ENCODE measurements at places on chromosomes 16 and 17.

GRCh38 chr16:85531516-85531915 lies 81.6 kb upstream of the GSE1 start:
- no peak for DNase-seq

DNA sequence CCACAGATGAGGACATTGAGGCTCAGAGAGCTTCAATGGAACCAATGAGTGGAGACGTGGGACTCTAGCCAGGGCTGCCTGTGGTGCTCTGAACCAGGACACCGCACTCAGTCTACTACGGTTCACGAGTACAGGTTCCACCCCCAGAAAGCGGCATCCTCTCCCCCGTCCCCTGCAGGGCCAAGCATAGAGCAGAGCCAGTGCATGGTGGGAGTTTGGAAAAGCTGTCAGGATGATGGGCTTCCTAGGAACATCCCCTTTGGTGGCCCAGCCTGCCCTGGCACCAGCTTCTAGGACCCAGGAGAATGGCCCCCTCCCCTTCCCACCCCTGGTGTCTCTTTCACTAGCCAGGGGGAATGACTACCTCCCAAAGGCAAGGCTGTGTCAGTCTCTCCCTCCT lies 8.4 kb downstream of the ZNF319 start:
- DNase-seq = no peak

DNA sequence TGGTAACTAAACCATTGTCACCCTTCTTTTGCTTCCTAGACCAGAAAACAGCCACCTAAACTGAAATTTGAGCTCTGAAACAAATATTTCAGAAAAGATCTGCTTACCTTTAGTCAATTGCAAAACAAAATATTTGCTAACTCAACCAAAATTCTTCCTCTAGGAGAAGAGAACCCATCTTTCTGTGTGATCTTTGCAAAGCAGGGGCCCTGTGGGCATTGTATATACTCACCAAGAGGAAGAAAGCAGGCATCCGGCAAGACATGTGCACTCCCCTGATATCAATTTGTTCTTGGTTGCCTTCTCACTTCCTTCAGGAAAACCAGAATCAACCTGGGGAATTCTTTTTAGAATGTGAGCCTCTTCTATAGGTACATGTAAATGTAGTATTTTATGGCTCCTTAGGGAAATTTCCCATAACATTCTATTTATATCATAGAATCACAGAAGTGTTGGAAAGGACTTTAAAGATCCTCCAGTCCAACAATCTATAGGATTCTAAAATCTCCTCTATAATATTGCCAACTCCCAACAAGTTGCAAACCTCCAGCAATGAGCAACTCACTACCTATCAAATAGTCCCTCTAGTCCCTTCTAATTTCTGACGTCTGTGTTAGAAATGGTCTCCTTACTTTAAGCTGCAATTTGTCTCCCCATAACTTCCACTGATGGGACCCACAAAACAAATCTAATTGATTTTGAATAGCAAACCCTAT lies 966 bp downstream of the SLFN14 start:
- no peak for DNase-seq

- peak; percentile 19 for DNase-seq
Observed at GRCh38 chr17:1999557-2000251, 25.4 kb downstream of the RTN4RL1 start.

DNA sequence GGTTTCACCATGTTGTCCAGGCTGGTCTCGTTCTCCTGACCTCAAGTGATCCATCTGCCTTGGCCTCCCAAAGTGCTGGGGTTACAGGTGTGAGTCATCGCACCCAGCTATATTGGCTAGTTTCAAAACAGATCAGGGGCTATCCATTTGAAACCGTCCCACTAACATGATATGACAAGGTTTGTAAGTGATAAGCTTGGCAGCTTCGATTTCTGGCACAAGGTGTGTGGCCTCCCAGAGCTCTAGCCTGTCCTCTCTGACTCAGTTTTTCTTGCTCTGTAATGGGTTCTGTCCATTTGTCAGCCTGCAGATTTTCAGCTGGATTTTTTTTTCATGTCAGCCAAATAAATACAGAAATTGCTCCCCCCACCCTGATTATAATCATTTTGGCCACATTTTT lies 31.8 kb upstream of the TENT4B start:
- no peak for DNase-seq

DNA sequence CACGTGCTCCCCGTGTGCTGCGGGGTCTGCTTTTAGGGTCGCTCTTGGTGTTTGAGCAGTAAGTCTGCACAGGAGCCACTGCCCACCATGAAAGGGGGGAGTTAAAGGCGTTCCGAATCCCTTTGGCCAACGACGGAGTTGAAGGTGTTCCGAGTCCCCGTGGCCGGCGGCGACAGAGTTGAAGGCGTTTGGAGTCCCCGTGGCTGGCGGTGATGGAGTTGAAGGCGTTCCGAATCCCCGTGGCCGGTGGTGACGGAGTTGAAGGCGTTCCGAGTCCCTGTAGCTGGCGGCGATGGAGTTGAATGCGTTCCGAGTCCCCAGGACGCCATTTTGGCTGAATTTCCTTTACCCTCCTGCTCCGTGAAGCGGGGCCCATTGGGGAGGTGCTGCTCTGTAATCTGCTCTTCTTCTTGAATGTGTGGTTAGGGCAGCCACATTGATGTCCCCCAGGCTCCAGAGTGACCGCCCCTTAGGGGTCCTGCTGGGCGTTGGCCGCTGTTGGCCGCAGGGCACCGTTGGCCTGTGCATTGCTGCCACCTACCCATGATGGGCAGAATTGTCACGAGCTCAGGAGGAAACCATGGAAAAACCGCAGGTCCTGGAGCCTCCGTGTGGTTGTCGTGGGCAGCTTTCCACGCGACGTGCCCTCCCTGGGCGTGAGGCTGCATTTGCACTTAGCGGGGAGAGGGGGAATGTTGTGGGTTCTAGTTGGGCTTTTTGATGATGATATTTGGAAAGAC lies 73.7 kb upstream of the ZNF750 start:
- DNase-seq = no peak

DNA sequence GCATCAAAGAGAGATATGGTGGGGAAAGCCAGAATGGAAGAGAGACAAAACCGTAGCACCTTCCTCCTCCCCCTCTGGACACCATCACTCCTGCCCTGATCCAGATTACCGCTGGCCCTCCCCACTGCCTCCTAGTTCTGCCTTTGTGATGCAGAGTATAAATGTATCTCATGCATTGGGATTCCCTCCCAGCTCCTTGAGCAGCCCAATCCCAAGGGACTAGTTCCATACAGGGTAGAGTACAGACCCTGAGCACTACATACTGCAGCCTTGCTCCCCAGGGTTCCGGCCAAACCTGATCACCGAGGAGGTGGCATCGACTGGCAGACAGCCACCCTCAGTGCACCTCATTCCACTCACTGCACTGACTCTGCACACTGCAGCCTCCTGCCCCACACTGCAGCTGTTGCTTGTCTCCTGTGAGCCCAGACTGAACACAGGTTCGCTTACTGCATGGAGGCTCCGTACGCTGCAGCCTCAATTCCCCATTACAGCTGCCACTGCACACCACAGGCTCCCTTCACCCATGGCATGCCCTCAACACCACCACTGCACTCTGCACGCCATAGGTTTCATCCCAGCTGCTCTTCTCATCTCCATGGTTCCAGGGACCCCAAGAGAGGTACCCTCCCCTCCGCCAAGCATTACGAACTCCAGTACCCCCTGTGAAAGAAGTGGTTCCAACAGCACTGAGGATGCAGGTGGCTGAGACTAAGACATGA lies 1.7 kb upstream of the THRA start:
- DNase-seq = no peak

DNA sequence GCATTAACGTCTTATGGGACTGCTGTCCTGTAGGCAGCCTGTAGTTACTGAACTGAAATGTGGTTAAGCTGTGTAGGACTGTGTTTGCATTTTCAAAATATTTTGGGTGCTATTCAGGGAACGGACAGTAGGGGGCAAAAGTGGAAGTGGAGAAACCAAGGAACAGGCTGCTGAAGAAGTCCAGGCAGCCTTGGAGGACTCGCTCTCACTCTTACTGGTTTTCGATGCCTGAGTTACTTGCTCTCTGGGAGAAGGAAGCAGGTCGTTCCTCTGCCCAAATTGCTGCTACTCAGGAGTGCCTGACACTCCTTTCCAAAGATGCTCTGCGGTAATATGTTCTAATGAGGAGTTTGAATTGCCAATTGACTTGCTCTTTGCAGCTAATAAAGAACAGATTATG lies 64.5 kb upstream of the RBFOX1 start:
- no peak for DNase-seq

DNA sequence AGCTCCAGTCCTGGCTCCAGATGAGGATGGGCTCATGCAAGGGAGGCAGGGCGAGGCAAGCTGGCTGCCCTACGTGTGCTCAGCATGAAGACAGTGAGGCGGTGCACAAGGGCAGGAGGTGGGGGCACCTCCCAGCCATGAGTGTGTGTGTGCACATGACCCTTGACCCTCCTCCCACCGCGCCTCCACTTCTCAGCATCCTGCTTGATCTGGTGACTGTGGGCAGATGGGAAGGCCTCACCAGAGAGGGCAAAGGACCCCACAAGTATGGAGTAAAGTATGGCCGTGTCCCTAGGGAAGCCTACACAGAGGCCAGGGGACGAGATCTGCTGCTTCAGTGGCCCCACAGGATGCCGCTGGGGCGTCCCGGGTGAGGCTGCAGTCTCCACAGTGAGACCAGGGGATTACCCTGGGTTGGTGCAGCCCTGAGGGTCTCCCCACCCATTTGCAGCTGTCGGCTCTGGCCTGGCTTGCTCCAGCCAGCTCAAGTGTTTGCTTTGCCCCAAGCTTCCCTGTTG lies 7.9 kb upstream of the RNF222 start:
- no peak for DNase-seq

DNA sequence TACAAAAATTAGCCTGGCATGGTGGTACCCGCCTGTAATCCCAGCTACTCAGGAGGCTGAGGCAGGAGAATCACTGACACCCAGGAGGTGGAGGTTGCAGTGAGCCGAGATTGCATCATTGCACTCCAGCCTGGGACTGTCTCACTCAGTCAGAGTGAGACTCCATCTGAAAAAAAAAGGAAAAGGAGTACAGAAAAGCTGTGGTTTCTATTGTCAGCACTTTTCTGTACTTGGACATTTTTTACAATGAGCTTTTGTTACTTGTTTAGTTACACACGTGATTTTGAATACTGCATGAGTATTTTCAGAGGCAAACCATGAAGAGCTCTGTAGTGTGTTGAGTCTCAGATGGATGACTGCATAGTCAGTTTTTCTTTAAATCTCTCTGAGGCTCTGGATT lies 26.3 kb downstream of the ZC3H18 start:
- no peak for DNase-seq

DNA sequence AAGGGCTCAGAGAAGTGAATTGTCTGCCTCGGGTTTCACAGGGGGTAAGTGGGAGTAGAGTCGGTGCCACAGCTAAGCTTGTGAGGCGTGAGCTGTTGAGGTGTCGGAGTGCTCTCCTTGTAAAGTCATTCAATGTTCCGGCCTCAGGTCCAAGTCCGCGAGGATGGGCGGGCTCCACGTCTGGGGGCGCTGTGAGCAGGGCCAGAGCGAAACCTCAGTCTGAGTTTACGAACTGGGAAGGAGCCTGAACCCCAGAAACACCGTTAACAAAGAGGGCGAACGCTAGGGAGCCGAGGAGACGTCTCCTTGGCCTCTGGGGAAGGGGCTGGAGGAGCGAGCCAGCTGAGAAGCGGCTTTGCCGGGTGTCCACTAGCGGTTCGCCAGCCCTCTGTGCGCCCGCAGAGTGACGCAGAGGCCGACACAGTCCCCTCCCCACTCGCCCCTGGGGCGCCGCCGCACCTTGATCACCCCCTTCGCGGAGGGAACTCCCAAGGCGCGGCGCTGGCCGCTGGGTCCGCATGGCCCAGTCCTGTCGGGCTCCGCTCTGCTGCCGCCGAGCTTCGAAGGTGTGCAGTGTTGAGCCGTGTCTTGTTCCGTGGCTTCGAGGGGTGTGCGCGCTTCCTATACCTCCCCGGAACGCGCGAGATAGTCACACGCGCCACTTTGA lies 4.9 kb downstream of the IRX3 start:
- DNase-seq = no peak

GRCh38 chr16:20942256-20942655 lies 41.7 kb downstream of the LYRM1 start:
- DNase-seq = no peak

All from IMR-90 (cell line).